ENCODE measurements at places on chromosomes 7 and 10.

- peak; percentile 64 for DNase-seq
These were observed at the start of gene HOXA13 for GRCh38 chr7:27199849-27200760. TSS of gene HOXA13 (minus strand) at chr7:27200091. CDS start at chr7:27200077, 14 bp downstream.

DNA sequence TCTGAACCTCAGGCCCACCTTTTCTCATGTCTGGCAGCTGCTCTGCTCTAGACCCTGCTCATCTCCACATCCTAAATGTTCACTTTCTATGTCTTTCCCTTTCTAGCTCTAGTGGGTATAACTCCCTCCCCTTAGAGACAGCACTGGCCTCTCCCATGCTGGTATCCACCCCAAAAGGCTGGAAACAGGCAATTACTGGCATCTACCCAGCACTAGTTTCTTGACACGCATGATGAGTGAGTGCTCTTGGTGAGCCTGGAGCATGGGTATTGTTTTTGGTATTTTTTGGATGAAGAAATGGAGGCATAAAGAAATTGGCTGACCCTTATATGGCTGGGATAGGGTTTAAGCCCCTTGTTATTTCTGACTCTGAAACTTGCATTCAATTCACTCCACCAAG lies 156.0 kb downstream of the EGFR start:
- DNase-seq = no peak

GRCh38 chr10:131006458-131007256 lies 304.9 kb downstream of the TCERG1L start:
- DNase-seq = no peak

DNA sequence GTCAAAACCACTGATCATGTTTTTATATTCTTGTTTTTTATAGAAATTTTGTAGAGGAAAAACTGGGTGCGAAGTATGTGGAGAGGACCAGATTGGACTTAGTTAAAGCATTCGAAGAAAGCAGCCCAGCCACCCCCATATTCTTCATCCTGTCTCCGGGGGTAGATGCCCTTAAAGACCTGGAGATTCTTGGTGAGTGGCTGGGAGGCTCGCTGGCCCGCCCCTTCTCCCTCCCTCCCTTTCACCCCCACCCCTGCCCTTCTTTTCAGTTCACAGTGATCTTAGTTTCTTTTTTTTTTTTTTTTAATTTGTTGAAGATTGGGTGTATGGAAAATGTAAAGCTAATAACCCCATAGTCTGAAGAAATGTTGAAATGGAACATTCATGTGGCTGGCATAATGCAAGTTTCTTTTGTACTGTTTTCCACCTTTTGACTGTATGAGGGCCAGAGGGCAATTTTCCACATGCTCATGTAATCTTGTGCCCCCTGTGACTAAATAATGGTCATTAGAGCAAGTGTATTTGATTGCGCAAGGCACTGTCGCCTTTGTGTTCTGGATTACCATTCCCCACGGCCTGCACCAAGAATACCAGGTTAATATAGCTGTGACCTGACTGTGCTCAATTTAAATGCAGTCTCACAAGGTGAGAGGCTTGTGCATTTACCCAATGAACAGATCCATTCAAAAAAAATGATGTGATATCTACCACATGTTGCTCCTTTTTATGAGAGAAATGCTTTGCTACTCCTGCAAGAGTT lies 77.7 kb downstream of the CDCA7L start:
- no peak for DNase-seq

- DNase-seq = no peak
These were observed 161.0 kb upstream of the POT1 start for GRCh38 chr7:125090596-125090995.

Measured in glutamatergic neuron (in vitro differentiated cells).